ENCODE measurements at places on chromosomes 11 and 22. TPM values are rescaled to one million over a fixed set of nuclear protein-coding genes. Genes with fewer than 3 reads are reported as not detected.

KRTAP5-8 gene
- total RNA-seq, result not detected

OR5P2 gene
- total RNA-seq, result not detected

- DNase-seq, result no peak
These were observed 435.1 kb upstream of the CCDC90B start for GRCh38 chr11:83721263-83721662.

GRCh38 chr11:7612056-7612660 lies 61.1 kb downstream of the CYB5R2 start:
- no peak for DNase-seq

- no peak for DNase-seq
These were observed 6.5 kb downstream of the C11orf16 start for GRCh38 chr11:8926236-8926635.

SMTN gene
- total RNA-seq, result 4.5 TPM

- no peak for DNase-seq
These were observed 471.2 kb upstream of the CNTN5 start for GRCh38 chr11:98549571-98549970.

DNA sequence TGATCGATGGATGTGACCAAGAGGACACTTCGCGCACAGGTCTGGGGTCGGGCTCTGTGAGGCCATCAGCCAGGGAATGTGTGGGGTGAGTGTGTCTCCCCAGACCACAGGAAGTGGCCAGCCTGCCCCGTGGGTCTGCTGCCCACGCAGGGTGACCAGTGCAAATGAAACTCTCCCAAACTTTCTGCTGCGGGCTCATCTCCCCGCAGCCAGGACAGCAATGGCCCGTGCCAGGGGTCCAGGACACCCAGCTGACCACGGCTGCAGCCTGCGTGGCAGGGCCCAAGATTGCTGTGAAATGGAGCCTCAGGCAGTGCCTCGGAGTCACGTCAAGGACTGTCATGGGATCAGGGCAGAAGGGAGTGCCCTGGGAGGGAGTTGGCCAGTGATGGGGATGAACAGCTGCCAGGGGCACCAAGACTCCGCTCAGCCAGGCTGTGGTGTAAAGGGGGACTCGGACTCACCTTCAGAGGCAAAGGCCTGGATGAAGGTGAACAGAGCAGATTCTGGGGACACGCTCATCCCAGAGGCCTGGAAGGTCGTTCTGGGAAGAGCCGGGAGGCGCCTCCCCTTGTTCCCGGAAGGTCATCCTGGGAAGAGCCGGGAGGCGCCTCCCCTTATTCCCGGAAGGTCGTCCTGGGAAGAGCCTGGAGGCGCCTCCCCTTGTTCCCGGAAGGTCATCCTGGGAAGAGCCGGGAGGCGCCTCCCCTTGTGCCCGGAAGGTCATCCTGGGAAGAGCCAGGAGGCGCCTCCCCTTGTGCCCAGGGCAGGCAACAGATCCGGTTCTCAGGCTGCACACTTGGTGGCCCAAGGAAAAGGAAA lies 252.6 kb downstream of the BRD1 start:
- no peak for DNase-seq

GRCh38 chr22:26725012-26725676 lies 67.8 kb downstream of the MIAT start:
- no peak for DNase-seq

- DNase-seq, result no peak
These were observed 6.8 kb upstream of the GGA1 start for GRCh38 chr22:37601540-37602442.

DNA sequence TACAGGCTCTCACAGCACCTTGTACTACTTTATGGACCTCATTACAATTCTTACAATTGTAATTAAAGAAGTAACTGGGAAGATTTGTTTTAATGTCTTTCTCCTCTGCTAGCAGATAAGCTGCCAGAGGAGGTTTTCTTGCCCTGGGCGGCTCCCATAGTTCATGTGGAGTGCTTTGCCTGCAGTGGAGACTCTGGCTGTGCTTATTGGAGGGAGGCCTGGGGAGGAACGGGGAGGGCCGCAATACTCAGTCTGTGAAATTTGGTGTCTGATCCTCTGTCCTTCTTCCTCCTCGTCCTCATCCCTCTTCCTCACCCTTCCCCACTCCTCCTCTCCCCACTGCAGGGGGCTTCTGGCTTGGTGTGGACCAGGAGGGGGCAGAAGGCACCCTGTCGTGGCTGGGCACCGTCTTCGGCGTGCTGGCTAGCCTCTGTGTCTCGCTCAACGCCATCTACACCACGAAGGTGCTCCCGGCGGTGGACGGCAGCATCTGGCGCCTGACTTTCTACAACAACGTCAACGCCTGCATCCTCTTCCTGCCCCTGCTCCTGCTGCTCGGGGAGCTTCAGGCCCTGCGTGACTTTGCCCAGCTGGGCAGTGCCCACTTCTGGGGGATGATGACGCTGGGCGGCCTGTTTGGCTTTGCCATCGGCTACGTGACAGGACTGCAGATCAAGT lies 5.6 kb downstream of the SLC35C1 start:
- DNase-seq, result no peak

GRCh38 chr11:41301023-41301422 lies 158.4 kb downstream of the LRRC4C start:
- no peak for DNase-seq

DNA sequence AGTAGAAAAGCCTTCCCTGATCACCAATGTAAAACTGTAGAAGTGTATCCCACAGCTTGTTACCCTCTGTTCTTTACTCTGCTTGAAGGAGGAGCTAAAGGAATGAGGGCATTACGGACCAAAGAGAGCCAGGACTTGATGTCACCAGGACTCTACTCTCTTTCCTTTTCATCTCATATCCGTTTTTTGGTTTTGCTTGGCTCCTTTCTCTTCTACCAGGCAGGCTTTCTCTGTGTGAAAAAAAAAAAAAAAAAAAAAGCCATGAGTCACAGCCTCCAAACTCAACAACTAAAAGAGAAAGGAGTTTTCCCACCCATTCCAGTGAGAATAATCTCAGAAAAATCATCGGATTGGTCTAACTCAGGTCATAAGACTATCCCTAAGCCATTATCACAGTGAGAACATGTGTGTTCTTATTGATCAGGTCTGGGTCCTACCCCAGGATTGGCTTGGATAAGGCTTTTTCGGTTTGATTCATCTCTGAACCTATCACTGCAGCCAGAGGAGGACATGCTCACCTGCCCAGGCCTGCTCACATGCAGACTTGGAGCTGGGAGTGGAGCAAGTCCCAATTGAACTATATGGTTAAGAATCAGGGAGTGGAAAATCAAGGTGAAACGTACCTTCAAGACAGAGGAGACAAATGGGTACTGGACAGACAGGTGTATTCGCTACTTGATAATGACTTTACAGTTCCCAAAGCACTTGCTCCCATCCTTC lies 19.4 kb upstream of the LRRC55 start:
- no peak for DNase-seq

- DNase-seq, result no peak
These were observed 13.7 kb downstream of the NARS2 start for GRCh38 chr11:78560826-78561484.

DNA sequence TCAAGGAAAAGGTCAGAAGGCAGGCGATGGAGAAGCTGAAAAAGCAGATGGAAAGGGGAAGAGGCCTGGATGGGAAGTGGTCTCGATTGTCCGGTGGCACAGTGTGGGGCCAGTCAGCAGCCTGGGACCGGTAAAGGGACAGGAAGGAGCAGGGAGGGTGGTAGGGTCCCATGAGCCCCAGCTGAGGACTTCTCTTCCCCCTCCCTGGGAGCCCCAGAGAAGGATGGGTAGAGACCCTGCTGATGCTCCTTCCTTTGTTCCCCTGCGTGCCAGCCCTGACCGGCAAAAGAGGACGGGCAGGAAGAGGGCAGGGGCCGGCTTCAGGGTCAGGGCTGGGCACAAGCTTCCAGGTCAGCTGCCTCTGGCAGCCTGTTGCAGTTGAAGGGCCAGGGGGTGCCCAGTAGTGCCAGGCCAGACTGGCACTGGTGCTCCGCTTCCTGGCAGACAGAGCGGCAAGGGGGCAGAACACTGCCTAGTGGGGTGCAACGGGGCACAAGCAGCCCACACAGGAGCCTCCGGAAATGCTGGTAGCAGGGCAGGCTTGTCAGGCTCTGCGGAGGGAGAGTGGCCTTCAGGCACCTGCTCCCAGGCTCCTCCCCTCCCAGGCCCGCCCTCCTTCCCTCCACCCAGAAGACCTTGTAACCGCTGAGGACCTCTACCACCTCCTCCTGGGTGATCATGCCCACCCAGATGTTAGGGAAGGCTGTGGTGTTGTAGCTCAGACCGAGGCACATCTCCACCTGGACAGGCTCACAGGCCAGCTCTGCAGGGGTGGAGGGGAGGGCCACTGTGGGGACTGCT lies 739 bp upstream of the C1QTNF5 start:
- no peak for DNase-seq

DNA sequence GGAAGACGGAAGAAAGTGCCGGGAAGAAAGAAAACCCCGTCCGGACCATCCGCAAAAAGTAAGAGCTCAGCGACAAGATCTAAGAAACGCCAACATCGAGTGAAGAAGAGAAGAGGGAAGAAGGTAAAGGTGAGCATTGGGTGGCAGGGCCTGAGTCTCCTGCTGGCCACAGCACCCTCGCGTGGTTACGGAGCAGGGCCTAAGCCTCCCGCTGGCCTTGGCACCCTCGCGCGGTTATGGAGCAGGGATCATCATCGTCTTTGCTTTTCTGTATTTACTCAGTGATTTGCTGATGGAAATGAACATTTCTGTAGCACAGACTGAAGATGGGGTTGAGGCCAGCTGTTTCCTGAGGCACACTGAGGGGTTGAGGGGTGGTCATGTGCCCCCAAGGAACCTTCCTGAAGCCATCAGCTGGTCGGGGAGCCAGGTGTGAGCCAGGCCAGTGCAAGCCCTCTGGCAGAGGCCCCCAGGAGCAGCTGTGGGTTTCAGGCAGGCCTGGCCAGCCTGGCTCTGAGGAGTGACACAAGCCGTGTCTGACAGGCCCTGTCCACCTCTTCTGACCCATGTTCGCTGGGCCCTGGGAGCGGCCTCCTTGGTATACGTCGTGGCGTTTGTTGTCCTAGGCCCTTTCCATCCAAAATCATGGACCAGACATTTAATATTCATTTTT lies 14.0 kb downstream of the IRF7 start:
- DNase-seq, result no peak

- DNase-seq, result no peak
These were observed 1.5 kb upstream of the TCF20 start for GRCh38 chr22:42271906-42272305.

GRCh38 chr11:8829556-8829955 lies 81.4 kb upstream of the AKIP1 start:
- DNase-seq, result no peak

FOSL1 gene
- total RNA-seq, result 0.14 TPM

GRCh38 chr11:110798201-110798900 lies 86.1 kb upstream of the ARHGAP20 start:
- DNase-seq, result no peak

TRIM49 gene
- total RNA-seq, result 0.09 TPM

GRCh38 chr22:49205483-49205800 lies 622.2 kb downstream of the BRD1 start:
- no peak for DNase-seq

DNA sequence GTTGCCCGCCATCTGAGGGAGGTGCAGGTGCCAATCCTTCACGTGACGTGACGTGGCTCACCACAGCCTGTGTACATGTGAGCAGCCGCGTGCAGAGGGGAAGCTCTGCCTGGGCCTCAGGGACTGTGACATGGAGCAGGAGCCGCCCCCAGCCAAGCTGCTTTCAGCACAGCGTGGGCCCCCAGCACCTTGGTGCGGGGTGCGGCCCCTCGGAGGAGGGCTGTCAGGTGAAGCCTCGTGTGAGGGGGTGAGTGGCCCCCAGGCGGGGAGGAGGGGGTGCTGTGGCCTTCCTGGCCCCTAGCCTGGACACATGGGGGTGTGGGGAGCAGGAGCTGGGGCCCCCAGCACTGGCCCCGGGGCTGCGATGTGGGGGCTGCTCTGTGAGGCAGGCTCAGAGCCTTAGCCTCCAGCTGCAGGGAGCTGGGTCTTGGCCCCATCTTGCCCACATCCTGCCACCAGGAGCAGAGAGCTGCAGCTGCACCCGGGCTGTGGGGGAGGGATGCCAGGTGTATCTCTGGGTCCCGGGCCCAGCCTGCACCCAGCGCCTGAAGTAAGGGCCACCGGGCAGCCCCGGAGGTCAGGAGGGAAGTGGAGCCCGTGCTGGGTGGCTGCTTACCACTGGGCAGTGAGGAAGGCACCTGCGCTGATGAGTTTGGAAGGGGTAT lies at the start of gene ADORA2A:
TSS of gene ADORA2A (plus strand) at position 100 of the 665 bp plus-strand sequence. CDS start 5,806 bp downstream, outside the sequence.
- peak; percentile 96 for DNase-seq

DNA sequence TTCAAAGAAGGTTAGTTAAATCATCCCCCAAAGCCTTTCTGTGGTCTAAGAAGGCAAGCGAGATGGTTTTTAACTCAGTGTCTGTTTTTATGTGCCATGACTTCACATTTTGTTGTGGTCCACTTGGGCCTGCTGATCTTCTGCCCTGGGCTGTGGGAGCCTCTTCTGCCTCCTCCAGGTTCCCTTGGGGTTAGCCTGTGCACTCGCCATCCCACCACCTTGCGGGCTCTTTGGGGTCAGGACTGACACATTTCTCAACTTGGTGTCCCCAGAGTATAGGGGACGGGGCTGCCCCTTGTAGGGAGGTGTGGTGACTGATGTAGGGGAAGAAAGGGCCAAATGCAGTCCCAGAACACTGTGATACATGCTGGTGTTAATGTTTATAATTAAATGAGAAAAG lies 207.0 kb downstream of the TBC1D22A start:
- no peak for DNase-seq

GRCh38 chr11:13260201-13260962 lies 17.2 kb upstream of the BMAL1 start:
- no peak for DNase-seq

OR56A1 gene
- not detected for total RNA-seq

GRCh38 chr11:46465683-46466082 lies 74.1 kb upstream of the CHRM4 start:
- no peak for DNase-seq

- no peak for DNase-seq
These were observed 260.2 kb upstream of the ISX start for GRCh38 chr22:34805771-34806170.

GRCh38 chr11:111209543-111210355 lies 35.8 kb upstream of the POU2AF2 start:
- DNase-seq, result no peak

DNA sequence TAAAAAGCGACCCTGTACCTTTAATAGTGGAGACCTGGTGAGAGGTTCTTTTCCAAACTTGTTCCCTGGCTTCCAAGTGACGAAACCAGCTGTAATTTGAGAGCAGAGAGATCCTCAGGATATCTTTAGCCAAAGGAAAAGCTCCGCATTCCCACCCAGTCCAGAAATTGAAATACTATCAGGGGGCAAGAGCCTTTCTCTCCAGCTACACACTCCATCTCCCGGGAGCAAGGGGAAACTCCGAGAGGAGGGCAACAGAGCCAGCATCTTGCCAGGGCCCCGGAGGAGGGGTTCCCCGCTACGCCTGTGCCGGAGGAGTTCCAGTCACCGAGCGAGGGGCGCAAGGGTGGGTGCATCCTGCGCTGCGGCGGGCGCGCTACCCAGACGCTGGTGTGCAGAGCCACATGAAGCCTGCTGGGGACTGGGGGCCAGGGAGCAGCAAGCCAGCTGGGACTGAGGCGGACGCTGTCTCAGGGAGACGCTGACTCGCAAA lies at the start of gene FIBIN:
TSS of gene FIBIN (plus strand) at position 148 of the 493 bp plus-strand sequence. CDS start 415 bp downstream, outside the sequence.
- no peak for DNase-seq

- DNase-seq, result no peak
These were observed 1477.2 kb downstream of the TBC1D22A start for GRCh38 chr22:48239461-48240147.

SCN3B gene
- total RNA-seq, result 0.14 TPM

OR51I2 gene
- total RNA-seq, result not detected

Data from thymus (tissue), 14 donors.